Kidney glomerular epithelial cell (primary cell): ENCODE measurements at places on chromosomes 4 and X.

GRCh38 chr4:168534535-168534934, 37.7 kb downstream of the PALLD start:
- no peak for DNase-seq

DNA sequence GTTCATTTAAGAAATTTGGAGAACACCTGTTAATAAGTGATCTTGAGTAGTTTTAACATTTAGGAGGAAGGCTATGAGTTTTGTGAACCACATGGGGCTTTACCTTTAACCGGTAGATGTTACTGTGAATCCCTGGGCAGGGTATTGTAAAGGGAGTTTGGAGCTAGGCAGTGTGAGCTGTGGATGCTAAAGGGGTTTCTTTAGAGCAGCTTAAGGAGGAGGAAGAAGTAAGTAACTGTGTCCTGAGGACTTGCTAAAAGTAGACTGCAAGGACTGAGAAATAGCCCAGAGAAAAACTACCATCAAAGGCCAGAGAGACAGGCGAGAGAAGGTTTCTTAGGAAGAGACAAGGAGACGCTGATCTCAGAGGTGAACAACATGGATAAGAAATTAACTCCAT, 5.6 kb downstream of the RHOH start:
- no peak for DNase-seq

DNA sequence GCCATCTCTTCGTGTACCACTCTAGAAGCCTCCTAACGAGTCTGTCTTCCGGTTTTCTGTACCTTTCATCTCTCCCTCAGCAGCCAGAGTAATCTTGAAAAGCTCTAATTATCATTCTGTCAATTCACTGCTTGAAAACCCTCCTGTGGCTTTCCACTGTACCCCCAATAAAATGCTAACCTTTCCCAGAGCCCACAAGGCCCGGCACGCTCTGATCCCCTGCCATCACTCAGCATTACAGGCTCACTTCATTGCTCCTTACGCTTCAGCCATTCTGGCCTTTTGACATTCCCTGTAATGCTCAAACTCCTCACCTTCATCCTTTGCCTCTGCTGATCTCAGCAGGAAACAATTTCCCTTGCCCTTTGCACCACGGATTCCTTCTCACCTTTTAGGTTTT, 112.9 kb downstream of the ARHGAP10 start:
- DNase-seq = no peak

DNA sequence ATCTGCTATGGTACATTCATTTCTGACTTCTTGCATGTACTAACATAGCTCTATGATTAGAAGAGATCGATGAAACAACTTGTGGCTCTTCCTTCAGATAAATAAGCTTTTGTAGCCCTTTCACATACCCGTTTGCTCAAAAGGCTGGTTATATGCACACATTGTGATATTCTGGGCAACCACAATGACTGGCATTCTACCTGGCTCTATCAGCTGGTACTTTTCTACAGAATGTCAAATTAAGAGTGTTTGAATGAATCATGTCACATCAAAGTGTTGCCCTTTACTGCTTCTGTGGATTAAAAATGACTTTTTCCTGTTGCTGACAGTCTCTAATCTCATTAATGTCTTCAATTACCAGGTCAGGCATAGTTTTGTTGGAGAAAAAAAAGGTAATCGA, 11.6 kb downstream of the PGRMC1 start:
- DNase-seq = no peak

GRCh38 chrX:39904816-39905537, 192.8 kb downstream of the BCOR start:
- DNase-seq = no peak

DNA sequence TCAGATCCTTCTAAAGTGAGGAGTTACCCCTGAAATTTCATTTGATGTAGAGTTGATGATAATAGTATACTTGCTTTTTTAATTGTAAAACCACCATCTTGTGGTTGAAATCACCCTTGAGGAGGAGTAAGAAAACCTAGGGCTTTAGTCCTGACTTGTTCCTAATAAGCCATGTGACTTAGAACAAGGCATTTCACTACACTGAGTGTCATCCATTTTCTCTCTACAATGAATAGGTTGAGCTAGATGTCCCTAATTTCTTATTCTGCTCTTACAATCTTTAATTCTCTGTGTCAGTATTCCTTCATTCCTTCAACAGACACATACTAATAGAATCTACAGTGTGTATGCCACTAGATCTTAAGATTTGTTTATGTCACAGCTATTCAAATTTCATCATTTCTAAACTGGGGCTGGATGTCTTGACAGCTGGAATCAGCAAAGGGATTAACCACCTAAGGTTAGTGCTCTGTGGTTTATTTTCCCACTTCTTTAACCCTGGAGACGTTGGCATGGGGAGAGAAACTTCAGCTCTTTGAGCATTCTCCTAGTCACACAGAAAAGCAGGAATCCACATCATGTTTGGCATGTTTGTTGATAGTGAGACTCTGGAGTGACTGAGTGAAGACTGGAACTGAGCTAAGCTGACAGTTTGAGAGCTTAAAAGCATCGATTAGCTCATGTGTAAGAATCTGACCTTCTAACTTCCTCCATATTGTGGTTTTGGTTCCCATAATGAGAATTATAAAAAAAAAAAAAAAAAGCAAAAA, 246.3 kb downstream of the NDST4 start:
- no peak for DNase-seq

DNA sequence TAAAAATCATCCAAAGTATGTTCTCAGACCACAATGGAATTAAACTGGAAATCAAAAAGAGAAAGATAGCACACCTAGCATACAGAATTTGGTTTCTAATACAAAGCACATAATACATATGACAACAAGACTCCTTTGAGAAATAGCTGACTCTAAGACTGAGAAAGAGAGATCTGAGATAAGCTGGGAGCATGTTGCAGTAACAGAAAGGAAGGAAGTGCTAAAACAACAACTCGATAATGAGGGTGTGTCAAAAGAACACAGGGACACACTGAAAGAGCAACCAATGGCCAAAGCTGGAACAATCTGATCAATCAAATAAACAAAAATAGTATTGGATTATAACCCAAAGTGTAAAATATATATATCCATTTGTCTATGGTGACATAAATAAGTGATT, 586.6 kb downstream of the C4orf33 start:
- no peak for DNase-seq

- DNase-seq = no peak
These were observed 101.5 kb downstream of the PSAPL1 start for GRCh38 chr4:7333024-7333780.

- DNase-seq = no peak
These were observed 134.7 kb downstream of the PDE5A start for GRCh38 chr4:119493886-119494285.

- no peak for DNase-seq
These were observed 406.4 kb downstream of the SMARCA1 start for GRCh38 chrX:129116676-129117470.

DNA sequence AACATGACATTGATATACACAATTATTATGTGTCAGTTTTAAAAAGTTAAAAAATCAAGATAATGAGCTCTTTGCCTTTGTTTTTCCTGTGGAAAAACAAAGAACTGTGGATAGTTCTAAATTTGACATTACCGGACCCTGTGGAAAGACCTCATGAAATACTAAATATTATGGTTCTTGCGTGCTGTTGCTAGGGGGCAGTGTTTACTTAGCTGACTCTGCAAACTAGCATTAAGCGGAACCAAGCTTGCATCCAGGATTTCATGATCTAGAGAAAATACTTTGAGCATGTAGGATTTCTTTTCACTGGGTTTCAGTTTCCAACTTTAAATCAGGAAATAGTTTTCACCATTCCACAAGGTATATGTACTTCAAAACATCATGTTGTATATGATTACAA, 33.6 kb downstream of the CLCN4 start:
- DNase-seq = peak; percentile 37

DNA sequence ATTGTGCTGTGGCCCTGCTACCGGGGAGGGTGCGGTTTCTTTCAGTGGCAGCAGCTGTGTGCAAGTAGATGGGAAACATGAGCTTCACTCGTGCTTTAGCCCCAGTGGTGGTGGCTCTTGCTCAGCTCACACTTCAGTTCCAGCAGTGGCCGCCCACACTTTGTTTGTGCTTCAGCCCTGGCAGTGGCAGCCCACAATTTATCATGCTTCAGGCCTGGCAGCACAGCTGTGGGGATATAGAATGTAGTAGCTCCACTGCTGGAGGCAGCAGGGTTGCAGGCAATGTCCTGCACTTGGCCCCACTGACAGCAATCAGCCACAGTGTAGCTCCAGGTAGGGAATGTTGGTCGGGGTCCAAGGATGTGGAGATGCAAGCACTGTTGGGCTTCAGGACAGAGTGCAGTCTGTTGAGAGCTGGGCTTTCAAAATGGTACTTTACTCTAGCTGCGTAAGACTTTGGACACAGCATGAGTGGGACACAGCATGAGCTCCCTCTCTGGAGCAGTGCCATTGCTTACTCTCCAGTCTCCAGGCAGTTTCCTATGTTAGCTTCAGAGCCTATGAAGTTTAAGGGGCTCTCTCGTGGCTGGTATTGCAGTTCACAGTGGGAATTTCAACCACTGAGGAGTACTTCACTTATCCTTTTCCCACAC, 413.1 kb downstream of the PDGFC start:
- DNase-seq = no peak

GRCh38 chr4:20249333-20249732, 2.4 kb upstream of the SLIT2 start:
- DNase-seq = peak; percentile 17

GRCh38 chr4:66062044-66062443, 391.8 kb upstream of the EPHA5 start:
- DNase-seq = no peak

- DNase-seq = no peak
These were observed 280.9 kb upstream of the EPHA5 start for GRCh38 chr4:65951177-65951576.
